Effector memory CD4-positive, alpha-beta T cell (primary cell): ENCODE measurements at places on chromosomes 7 and 10.

DNA sequence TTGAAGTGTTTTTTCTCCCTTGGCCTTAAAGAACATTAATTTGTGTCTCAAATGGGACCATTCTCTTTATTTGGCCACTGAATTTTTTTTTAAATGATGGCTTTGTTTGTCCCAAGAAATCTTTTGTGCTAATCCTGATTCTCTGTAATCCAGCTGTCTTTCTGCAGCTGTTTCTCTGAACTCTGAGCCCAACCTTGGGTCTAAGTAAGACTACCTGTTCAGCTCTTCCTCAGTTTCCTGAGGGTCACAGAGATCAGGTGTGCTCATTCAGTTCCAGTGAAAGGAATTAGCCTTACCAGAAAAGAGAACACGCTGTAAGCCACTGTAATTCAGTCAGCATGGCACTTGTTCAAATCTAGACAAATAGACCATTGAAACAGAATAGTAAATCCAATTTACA, 94.2 kb downstream of the ANKIB1 start:
- DNase-seq = no peak

- no peak for DNase-seq
Observed at GRCh38 chr7:44743750-44744149, 4.9 kb upstream of the ZMIZ2 start.

- no peak for DNase-seq
Observed at GRCh38 chr7:18345641-18346234, 149.8 kb upstream of the HDAC9 start.

GRCh38 chr7:49443515-49443914, 329.9 kb upstream of the VWC2 start:
- no peak for DNase-seq
